Uterine smooth muscle cell (primary cell): ENCODE measurements at places on chromosomes 16 and 17. TPM values are rescaled to one million over a fixed set of nuclear protein-coding genes. Genes with fewer than 3 reads are reported as not detected.

CXCL16 gene
- total RNA-seq = 0.33 and 1.6 TPM in 2 replicates

TBKBP1 gene
- 8.7 and 11.1 TPM in 2 replicates for total RNA-seq

KLHL10 gene
- 0.12 TPM in 1 of 2 replicates, not detected in the other for total RNA-seq

IRX6 gene
- not detected in 2 replicates for total RNA-seq

WNT9B gene
- total RNA-seq = not detected in 2 replicates

CRYM gene
- total RNA-seq = 2.2 and 4.4 TPM in 2 replicates

RCVRN gene
- total RNA-seq = not detected in 2 replicates

MYH3 gene
- 0.77 and 0.87 TPM in 2 replicates for total RNA-seq

VMO1 gene
- 0.11 and 0.12 TPM in 2 replicates for total RNA-seq

TEX19 gene
- 0.12 TPM in 1 of 2 replicates, not detected in the other for total RNA-seq

PPP1R1B gene
- not detected in 2 replicates for total RNA-seq

ASGR1 gene
- total RNA-seq = 1.3 and 1.4 TPM in 2 replicates

TEDC2 gene
- 5.6 and 13.6 TPM in 2 replicates for total RNA-seq
